OCI-LY7 (cell line): ENCODE measurements at places on chromosomes 6 and 20.

DNA sequence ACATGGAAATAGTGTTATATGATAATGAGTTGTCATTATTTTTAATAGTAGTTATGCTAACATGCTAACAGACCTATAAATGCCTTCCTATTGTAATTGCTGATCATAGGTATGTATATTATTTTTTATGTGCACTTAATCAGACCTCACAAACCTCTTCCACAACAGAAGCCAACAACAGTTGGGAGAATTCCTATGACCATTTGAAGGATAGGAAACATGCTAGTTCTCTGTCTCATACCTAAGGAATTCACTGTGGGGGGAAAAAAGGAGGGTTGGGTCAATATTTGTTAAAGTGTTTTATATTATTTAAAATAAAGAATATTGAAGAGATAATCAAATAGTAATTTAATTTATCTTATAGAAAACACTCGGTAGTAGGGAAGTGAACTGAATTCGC, 990.9 kb downstream of the EPHA7 start:
- no peak for DNase-seq

DNA sequence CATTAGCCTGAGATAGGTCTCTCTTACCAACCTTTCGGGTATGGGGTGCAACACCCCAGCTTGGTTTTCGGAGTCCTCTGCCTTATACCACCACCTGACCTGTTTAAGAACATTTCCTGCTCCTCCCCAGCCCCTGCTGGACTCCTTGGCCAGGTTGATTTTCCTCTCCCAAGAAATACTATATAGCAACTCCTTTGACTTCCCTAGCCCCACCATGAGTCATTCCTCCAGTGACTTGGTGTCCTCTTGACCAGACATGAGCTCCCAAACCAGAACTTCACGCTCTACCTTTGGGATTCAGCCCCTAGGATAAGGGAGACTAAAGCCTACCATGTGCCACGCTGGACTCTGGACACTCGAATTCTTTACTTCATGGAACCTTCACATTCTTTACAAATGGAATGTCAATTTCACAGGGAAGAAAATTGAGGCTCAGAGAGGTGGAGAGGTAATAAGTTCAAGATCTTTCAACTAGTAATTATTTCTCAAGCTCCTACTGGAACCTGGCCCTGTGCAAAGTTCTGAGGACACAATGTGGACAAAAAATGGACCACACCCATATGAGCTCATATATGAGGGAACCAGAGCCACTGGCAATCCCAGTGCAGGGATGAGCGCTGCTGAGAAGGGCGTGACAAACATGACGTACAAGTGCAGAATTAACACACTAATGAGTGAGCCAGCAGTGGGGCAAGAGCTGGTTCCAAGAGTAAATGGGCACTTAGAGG, 48.2 kb downstream of the SIRPA start:
- DNase-seq: no peak

DNA sequence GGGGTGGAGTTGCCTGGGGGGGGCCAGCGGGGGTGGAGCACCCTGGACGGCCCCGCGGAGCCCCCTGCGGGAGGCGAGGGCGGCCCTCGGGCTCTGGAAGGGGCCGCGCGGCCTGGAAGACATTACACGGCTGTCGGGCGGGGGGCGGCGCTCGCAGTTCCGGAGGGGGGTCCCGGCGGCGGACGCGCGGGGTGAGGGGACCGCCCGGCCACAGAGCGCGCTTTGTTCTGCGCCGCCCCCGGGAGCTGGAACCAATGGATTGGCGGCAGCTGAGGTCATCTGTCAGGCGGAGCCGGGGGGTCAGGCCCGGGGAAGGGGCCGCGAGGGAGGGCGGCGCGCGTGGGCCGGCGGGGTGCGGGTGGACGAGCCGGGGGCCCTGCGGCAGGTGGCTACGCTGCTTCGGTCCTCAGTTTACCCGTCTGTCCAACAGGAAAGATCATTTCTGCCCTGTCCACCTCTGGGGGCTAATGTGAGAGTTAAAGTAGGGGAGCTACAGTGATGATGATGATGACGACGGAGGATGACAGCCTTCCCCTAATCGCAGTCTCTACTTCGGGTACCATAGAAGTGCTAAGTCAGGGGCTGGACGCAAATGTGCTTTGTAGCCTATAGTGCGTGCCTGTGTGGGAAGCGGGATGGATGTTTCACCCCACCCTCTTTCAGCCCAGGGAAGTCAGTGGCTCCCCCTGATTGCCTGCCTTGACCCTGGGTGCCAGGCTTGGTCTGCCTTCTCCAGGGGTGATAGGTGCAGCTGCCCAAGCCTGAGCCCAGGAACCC, 10.4 kb downstream of the SRXN1 start:
- no peak for DNase-seq

DNA sequence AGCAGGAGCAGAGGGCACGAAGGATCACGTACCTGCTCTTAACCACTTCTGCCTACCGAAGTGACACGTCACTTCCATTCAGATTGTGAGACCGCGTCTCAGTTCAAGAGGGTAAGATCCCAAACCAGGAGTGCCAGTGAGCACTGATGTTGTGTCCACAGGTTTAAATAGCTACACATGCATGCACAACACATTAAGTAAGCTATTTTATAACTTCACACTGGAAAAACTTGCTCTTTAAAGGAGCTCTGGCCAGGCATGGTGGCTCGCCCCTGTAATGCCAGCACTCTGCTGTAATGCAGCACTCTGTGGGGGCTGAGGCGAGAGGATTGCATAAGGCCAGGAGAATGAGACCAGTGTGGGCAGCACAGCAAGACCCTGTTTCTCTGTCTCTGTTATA, 21.1 kb downstream of the ABHD12 start:
- no peak for DNase-seq

DNA sequence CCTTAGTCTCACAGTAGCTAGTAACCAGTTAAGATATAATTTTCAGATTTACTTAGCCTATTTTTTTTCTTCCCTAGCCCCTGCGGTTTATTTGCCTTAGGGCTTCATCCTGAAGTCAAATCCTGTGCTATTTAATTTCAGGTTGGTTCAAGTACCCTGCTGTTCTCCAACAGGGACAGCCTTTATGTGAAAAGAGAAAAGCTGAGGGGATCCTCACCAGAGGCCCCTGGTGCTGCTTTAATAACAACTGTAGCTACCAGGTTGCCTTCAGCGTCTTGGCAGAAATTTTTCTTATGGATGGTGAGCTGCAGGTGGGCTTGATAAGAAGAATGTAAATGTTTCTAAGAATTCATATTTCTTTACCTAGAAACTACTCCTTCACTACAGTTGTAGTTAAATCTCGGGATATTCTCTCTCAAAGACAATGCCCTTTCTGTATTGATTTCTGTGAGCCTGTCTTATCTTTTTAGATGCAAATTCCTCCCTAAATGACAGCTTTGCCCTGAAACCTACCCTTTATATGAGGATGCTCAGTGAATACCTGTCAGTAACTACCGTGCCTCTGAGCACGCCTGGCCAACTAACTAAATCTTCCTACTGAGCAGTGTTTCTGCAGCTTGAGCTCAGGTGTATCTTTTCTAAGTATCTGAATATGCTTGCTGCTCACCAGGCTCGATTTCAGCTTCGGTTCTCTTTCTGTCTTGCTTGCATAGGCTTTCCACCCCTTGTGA, 320.5 kb downstream of the MMUT start:
- no peak for DNase-seq

GRCh38 chr6:53794720-53795339, at the start of gene LRRC1:
LRRC1 (plus strand) TSS chr6:53795005; CDS start chr6:53795257, 252 bp downstream.
- DNase-seq: peak; percentile 94

- no peak for DNase-seq
These were observed 2.9 kb downstream of the DSN1 start for GRCh38 chr20:36770680-36771079.

- DNase-seq: peak; percentile 61
These were observed 97.2 kb downstream of the KIF16B start for GRCh38 chr20:16476032-16476431.

- DNase-seq: no peak
These were observed 76.1 kb upstream of the PHACTR1 start for GRCh38 chr6:12640438-12640837.

DNA sequence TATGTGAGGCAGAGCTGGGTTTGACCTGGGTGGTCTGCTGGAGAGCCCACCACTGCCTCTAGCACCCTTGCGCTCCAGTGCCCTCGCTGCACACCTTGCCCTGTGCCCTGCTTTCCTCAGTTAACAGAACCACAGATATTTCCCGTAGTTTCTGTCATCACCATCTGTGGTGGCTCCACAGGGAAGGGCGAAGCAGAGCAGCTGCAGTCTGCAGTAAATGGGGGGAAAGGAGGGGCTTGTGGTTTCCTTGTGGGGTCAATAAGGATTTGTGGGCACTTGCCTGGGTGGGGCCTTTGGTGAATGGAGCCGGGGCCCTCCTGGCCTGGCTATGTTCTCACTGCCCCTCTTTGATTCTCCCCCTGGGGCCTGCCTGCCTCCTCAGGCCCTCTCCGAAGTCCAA, 21.2 kb upstream of the CCDC167 start:
- DNase-seq: no peak

DNA sequence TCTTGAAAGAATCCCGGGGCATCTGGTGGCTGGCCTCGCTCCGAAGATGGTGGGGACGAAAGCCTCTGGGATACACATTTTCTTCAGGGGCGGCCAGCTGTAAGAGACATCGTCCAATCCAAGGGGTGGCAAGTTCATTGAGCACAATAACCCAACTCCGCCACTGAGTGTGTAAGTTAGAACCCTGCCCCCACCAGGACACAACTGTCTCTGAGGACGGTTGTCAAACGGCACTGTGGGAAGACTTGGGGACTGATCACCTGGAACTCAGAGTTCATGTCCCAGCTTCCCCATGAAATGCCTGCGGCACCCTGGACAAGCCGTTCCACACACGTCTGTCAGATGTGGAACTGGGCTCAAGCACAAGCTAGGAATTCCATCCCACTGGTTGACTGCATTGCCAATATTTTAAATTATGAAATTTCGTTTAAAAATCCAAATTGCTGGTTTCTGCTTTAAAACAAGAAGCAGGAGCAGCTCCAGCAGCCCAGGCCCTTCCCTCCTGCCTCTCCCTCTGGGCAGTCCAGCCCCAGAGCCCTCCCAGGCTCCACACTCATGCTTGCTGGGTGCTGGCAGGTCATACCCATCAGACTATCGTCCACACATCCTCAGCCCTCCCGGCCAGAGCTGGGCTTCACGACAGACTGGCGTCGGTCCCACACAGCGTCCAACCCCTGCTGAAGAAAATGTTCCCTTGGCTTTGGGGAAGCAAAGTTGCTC, 80.9 kb upstream of the AFDN start:
- DNase-seq: no peak

DNA sequence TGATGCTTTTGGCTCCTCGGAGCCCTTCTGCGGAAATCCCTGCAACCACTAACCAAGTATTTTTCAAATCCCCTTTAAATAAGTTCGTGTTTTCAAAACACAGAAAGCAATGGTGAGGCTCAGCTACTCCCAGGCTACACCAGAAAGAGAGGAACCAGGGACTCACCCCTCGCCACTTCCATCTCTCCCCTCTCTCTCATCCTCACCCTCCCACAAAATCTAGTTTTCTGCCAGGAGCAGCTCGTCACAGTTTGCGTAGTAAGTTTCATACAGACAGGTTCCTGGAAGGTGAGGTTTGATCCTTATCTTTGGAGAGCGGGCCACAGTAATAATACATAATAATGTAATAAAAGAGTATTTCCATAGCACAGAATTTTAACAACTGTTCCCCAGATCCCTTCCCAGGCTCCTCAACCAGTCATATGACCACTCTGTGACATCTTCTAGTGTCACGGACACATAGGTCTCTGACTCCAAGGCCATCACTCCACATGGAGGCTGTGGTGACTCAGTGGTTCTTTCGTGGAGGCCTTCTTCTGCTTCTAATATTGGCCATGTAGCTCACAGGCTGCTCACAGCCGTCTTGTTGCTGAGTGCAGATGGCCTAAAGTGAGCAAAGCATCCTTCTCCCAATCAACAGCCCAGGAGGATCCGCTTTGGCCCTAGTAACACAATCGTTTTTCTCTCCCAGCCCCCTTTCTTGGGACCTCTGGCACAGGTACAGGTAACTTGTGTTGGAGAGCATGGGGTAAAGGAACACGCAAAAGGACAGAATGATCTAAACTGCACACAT, 295.7 kb downstream of the CDC5L start:
- no peak for DNase-seq

- no peak for DNase-seq
These were observed 40.2 kb upstream of the FAM50B start for GRCh38 chr6:3808759-3809514.

- DNase-seq: no peak
These were observed 68.3 kb downstream of the NOL4L start for GRCh38 chr20:32516583-32517517.

DNA sequence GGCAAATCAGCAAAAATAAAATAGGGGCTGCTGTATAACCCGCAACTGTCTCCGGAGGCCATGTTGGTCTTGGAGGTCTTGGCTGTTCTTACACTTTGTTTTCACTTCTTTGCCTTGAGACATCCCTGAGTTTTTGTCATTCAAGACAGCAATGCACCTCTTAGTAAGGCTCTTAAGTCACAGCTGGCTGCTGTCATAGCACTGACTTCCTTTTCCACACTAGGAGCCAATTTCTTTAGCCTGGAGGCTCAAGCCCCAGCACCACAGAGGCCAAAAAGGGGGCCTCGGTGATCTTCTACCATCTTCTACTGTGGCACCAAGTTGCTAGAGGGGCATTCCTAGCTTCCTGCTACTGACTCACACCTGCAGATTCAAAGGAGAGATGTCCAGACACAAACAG, 536.3 kb downstream of the CDH26 start:
- no peak for DNase-seq

- no peak for DNase-seq
These were observed 185.7 kb upstream of the EYA4 start for GRCh38 chr6:133055441-133055966.

- DNase-seq: no peak
These were observed 121.6 kb downstream of the ADAT2 start for GRCh38 chr6:143328876-143329275.
